Activated CD8-positive, alpha-beta T cell treated with anti-CD3 and anti-CD28 coated beads for 36 hours (primary cell): ENCODE measurements at places on chromosomes 13 and 19. TPM values are rescaled to one million over a fixed set of nuclear protein-coding genes. Genes with fewer than 3 reads are reported as not detected.

Gene CEACAM20
- not detected for total RNA-seq

Gene CXCL17
- total RNA-seq = not detected

Gene ZNF792
- total RNA-seq = 5.6 TPM

Gene NKG7
- total RNA-seq = 283 TPM

Gene ZNF471
- total RNA-seq = 1.3 TPM

Gene STK24
- total RNA-seq = 118 TPM

Gene LAMP1
- 42.6 TPM for total RNA-seq

Gene CCL25
- total RNA-seq = 0.29 TPM

GRCh38 chr19:41853344-41853743 is 6.7 kb upstream of the RPS19 start:
- no peak for DNase-seq

GRCh38 chr13:25860265-25860664 is 191.6 kb downstream of the SHISA2 start:
- no peak for DNase-seq

DNA sequence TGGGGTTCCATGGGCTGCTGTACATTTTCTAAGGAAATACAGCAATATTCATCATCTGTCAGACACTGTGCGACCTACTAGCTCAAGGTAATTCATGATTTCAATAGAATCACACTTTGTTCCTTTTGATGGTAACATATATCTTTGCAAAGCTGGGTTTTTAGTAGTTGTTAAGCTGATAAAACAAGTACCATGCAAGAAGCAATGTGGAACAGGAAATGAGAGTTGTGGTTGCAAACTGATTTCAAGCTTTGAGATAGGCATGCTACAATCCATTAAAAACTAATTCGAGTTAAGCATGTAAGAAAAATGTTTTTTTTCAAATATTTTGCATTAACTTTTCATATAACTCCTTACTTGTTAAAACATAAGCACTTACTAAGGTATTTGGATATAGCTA is 6.8 kb upstream of the MBNL2 start:
- DNase-seq = no peak

GRCh38 chr13:22235285-22235949 is 564.5 kb downstream of the FGF9 start:
- peak; percentile 30 for DNase-seq

DNA sequence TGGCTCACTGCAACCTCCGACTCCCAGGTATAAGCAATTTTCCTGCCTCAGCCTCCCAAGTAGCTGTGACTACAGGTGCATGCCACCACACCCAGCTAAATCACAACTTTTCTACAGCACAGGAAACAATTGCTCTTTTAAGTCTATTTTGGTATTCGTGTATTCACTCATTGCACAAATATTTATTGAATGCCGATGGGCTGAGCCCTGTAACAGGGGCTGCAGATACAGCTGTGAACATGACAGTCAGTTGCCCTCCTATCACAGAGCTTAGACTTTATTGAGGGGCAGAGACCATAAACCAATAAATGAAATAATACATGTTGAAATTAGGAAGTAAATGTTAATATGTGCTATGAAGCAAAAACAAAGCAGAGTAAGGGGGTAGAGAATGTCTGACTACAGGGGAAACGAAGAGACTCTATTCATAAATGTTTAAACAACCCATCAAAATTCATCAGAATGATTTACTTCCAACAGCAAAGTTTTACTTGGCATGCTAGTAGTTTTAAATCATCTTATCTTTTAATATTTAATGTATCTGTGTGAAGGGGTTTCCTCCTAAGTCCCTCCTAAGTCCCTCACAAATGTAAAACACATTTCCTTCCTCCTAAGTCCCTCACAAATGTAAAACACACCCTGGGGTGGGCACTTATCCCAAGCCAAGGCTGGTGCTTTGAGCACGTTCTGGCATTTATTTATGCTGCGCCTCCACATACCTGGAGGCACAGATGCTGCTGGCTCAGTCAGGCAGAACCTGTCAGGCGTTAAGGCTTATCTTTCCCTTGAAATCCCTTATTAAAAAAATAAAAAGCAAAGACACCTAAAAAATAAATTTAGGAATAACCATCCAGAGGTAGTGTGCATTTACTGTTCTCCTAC is 140.8 kb downstream of the MIPEP start:
- DNase-seq = no peak

DNA sequence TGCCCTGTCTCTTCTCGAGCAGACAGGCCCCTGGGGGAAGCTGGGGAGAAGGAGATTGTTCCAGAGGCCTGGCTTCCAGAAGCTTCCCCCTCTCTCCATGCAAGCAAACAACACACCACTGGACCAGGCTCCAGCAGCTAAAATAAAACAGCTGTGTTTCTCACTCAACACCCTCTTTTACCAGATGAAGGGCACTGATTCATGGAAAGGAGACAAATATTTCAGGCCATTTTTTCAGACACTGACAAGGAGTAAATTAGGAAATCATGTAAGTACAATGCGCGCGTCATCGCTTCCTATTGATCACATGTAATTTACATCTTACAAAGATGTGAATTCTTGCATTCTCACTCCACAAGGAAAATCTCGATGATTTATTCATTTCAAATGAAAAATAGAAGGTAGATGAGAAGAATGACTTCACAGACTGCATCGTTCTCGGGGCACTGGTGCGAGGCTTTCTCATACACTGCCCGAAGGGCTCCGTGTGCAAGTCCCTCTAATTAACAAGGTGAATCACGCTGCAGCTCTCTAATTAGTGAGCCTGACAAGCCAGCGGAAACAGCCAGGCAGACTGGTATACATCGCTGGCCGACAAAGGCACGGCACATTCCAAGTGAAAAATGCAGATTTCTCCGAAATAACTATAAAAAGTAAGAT is 153.6 kb downstream of the KCTD15 start:
- no peak for DNase-seq

DNA sequence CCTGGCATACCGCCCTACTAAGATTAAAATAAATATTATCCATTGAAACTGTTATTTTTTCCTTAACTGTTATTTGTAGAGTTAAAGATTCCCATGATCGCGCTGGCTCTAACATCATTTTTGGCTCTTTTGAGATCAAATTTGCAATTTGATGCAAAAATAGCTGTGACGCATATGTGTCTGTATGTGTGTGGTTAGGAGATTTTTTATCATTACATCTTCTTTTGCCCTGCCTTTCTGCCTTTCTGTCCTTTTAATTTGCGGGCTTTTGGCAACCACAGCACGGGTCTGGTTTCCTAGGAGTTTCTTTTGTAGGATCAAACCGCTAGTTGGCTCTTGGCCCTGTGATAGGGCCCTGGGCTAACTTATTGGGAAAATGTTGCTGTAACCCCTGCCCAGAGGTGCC is 37.3 kb upstream of the ALOX5AP start:
- DNase-seq = no peak

- DNase-seq = peak; percentile 71
These were observed 4.0 kb downstream of the ERF start for GRCh38 chr19:42250666-42251531.

- DNase-seq = no peak
These were observed 98.3 kb downstream of the TNFRSF19 start for GRCh38 chr13:23668562-23668961.

GRCh38 chr13:84934911-84935310 is 864.3 kb downstream of the SLITRK6 start:
- no peak for DNase-seq

GRCh38 chr19:28500982-28501630 is 711.8 kb downstream of the UQCRFS1 start:
- DNase-seq = peak; percentile 12

DNA sequence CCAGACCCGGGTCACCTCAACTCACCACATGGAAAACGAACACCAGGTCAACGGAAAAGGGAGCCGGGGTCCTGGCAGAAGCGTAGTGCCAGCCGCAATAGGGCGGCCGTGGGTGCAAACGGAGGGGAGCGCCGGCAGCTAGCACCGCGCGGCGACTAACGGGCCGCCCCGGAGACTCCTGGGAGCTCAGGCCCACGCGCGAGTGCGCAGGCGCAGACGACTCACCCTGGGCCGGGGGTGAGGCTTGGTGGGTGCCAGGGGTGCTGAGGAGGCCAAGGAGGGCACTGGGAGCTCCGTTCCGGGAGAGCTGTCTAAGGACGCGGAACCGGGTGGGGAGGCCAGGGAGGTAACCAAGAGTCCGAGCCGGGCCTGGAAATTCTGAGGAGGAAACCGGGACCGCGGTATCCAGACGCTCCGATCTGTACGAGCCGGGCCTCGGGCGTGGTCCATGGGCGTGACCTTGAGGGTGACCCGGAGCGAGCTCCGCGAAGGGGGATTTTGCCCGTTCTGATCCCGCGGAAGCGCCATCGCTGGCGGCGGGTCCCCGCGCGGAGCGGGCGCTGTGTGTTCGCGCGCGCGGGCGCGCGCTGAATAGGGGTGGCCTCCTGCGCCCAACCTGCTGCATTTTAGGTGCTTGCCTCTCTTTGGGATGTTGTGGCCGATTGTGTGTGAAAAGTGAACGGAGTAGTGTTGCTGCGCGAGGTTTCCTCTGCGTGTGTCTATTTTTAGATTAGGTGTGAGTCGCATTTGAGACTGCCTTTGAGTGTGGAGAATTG is at the start of gene ZNF382:
Gene ZNF382 (plus strand): TSS at position 213 of the 776 bp plus-strand sequence. CDS start 4,602 bp downstream, outside the sequence.
- peak; percentile 89 for DNase-seq

GRCh38 chr13:97752961-97753668 is 200.4 kb upstream of the IPO5 start:
- DNase-seq = no peak

GRCh38 chr19:6717441-6717971 is 2.9 kb downstream of the C3 start:
- DNase-seq = no peak

GRCh38 chr13:70505809-70506208 is 397.6 kb upstream of the KLHL1 start:
- no peak for DNase-seq

- DNase-seq = no peak
These were observed 99.2 kb downstream of the GNG7 start for GRCh38 chr19:2603334-2603733.

DNA sequence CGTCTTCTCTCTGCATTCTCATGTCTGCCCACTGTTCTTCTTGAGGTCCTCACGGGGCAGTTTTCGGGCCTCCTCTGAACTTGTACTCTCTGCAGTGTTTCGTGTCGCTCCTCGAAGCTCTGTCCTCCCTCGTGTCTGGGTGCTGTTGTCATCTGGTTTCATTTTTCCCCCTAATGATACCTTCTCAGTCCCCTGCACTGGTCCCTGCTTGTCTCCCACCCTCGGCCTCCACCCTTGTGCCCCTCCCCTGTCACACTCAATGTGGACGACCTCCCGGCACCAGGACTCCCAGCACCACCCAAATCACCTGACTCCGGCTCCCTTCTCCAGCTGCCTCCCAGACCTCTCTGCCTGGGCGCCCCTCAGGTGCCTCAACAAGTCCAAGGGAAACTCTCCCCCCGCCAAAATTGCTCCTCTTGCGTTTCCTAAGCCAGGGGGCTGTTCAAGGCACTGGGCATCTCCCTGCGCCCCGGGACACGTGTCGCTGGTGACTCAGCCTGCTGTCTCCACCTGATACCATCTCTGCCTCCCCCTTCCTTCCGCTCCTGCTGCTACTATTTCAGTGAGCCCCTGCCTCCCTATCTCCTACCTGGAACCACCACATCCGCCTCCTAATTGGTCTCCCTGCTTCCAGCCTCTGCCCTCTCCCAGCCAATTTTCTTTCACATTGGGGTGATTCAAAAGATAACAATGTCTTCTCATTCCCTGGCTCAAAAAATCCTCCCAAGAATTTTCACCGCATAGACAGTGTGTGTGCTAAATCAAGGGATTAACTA is 49.5 kb downstream of the RFX2 start:
- DNase-seq = peak; percentile 63

DNA sequence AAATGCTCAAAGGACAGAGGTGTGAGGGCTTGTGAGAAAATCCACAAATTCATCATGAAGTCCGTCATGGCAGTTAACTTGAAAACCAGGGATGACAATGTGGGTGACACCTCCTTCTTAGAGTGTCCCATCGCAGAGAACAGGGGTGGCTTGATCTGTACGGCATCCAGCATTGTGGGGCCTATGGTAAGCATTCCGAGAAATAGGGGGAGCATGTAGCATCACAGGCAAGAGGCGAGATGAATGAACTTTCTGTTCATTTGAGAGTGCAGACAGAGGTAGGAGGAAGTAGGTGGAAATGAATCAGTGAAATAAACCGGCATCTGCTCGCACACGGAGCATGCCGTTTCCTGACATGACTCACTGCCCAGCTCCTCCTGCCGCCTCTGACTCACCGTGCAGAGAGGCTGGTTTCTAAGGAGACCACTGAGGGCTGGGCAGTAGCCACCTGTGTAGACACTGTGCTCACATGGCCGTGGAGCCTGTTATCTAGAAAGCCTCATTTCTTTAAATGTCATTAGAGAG is 339.0 kb downstream of the RFC3 start:
- DNase-seq = peak; percentile 77

DNA sequence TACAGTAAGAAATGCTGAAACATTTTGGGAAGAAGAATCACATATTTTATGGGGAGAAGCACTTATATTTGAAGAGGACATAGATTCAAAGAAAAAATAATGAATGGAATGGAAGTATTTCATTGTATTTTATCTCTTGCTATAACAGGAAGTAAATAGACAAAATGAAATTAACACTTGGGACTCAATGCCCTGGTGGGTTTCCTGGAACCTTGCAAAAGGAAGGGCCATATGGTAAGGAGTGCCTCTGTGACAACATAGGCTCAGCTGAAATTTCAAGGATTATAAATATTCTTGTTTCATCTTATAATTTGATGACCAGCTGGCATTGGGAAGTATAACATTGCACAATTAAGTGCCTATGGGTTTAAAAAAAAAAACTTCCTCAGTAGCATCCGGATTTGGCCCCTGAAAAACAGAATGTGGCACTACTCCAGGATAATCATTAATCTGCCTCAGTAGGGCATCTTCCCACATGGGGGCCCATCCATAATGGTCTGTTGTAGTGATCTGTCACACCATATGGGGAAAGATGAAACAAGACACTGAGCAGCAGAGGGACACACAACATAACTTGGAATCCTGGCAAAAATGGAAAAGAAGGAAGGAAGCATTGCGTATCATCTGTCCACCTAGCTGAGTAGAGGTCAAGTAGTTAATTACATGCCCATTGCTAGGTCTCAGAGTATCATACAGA is 321.6 kb downstream of the NDFIP2 start:
- DNase-seq = no peak

GRCh38 chr13:94968757-94969086 is 256.4 kb upstream of the SOX21 start:
- DNase-seq = no peak

- DNase-seq = no peak
These were observed 63.5 kb upstream of the ANKRD10 start for GRCh38 chr13:110978390-110978789.

DNA sequence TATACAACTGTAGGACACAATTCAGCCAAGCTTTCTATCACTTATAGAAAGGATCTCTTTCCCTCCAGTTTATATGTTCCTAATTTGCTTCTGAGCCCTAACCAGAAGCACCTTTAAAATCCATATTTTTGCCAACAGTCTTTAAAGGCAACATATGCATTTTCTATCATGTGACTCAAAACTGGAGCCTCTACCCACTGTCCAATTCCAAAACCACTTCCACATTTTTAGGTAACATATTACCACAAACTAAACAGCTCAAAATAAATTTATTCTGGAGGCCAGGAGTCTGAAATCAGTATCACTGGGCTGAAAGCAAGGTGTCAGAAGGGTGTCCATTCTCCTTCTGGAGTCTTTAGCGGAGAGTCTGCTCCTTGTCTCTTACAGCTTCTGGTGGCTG is 15.9 kb upstream of the EFNB2 start:
- DNase-seq = no peak
